Activated T-cell treated with anti-CD3 and anti-CD28 coated beads, Interleukin-2, amount 50 U/mL, for 1 hour (primary cell): ENCODE measurements at places on chromosomes 2 and 18.

DNA sequence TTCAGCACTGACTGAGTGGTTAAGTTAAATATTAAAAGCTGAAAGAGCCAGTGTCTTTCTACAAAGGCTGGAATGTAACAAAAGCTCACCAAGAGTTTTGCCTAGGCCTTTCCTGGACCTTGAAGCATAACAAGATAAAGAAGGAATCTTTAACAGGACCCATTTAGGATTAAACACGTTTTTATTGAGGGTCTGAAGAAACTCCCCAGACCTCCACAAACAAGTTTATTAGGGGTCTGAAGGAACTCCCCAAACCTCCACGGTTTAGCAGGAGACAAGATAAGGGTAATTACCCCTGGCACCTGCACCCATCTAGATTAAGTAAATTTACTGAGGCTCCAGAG is 104.0 kb downstream of the ACAA2 start:
- no peak for DNase-seq

- DNase-seq: no peak
These were observed 77.5 kb downstream of the NCK2 start for GRCh38 chr2:105822186-105822585.

GRCh38 chr2:59702026-59702425 is 851.4 kb downstream of the BCL11A start:
- DNase-seq: no peak

GRCh38 chr2:166384774-166385173 is 9.0 kb upstream of the SCN9A start:
- no peak for DNase-seq

DNA sequence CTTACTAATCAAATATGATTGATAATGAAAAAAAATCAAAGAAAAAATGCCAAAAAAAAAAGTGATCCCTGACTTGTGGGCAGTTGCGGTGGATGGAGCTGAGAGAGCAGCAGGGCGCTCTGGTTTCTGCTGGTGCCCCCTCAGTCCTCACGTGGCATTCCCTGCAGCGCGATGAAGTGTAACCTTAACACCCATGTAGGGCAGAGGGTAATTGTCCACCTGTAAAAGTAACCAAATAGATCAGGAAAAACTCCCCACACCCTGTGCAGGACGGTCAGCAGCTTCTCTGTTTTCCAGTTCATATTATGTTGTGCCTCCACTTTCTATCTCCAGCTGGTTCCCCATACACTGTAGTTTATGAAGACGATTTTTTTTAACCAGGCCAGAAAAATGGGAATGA is 25.0 kb downstream of the COA5 start:
- no peak for DNase-seq

DNA sequence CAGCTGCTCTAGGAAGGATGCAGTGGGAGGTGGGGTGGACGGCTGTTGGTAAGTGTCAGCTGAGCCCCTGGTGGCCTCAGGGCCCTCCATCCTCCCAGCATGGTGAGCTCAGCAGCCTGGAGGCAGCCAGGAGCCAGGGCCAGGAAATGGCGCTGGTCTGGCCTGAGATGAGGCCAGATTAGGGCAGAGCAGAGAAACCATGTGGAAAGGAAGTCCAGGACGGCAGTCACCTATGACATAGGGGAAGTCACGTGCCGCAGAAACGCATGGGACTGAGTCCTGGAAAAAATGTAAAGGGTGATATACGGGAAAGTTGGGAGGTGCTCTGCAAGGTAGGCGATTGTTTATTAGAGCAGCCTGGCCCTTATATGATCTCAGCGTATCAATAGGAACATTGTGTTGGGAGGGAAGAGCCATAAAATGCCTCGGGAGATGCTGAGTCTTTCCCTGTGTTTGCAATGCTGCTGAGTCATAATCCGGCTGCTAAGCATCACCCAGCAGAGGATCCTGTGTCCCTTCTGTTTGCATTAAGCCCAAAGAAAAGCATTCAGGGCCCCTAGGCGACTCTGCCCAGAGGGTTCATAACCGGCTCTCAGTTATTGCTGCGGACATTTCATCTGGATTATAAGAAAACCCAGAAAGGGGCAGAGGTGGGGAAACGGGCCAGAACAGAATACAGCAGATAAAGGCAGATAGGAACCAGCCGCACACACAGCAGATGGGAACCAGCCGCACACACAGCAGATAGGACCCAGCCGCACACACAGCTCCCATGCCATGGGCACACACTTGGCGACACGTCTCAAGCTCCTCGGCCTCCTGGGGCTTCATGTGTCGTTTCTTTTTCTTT is 30.3 kb upstream of the B3GNT7 start:
- DNase-seq: no peak

DNA sequence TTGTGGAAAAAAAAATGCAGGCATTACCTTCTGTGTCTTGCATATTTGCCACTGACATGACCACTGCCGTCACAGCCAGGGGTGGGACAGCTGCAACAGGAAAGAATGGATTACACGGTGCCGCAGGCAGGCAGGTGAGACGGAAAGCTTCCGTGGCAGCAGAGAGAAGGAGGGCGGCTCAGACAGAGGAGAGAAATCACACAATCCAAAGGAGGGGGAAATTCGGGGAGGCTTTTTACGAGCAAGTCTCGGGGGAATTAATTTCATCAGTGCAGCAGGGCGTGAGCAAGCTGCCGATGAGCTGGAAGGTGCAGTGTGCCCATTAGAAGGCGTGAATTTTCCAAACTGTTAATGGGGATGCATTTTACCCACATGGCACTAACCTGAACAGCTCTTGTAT is 234.8 kb upstream of the PXDN start:
- DNase-seq: no peak

- DNase-seq: no peak
These were observed 46.2 kb downstream of the ANKRD44 start for GRCh38 chr2:197264332-197264731.

GRCh38 chr2:96772903-96773671 is 12.4 kb downstream of the CNNM4 start:
- no peak for DNase-seq

DNA sequence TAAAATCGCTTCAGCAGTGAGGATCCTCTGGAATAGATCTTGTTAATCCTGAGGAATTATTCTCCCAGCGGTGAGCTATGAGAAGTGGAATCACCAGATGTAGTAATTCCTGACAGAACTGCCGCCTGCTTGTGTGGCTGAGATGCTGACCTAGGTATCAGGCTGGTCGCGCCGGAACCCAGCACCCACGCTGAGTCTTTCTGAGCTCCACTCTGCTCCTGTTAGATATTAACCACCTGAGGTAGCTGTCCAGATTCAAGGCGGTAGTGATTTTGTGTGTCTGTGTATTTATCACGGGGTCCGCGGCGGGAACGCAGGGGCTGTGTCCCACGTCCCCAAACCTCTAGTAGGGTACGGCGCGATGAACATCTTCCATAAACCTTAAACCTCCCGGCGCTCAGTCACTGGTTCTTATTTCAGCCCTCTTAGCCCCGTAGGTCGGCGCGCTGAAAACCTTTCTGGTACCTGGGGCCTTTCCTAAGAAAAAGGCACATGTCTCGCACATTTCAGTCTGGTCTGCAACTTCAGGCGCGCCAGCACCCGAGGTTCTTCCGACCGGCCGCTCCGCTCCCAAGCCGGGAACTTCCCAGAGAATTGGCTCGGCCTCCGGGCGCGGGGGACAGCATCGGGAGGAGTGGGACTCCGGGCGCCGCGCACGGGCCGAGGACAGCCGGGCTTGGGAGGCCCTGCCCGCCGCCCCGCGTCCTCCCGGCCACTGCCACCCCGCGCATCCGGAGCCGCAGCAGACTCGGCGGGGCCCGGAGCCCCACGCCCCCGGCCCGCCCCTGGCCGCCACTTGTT is 542 bp upstream of the CNNM3 start:
- DNase-seq: no peak

GRCh38 chr18:36322734-36323133 is 25.2 kb downstream of the FHOD3 start:
- no peak for DNase-seq

DNA sequence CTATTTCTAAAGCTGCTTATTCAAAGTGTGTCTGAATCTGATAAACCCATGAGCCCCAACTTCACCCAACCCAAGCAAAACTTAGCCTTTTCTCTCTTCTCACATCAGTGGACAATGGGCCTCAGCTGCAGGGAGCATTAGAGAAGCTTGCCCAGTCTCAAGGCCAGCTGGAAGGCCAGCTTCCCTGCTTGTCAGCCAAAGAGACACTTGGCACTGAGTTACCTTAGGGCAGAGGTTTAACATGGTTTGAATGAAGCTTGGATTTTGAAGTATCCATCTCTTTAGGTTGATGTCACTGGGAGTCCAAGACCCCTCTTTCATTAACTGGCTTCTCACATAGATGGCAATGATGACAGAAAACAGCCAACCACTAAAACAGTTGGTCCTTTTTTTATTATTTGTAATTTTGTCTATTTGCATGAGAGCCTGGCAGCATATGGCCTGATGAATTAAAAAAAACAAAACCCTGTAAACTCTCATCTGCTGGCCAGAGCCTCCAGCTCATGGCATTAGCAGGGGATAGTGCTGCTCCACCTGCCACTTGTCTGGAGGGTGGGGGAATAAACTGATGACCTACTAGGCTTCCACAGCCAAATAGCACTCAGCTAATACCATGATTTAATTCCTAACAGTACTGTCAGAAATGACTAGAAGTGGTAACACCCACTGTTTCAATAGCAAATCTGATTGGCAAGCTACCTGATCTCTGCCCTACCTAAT is 137.0 kb downstream of the UBE2E3 start:
- DNase-seq: no peak

DNA sequence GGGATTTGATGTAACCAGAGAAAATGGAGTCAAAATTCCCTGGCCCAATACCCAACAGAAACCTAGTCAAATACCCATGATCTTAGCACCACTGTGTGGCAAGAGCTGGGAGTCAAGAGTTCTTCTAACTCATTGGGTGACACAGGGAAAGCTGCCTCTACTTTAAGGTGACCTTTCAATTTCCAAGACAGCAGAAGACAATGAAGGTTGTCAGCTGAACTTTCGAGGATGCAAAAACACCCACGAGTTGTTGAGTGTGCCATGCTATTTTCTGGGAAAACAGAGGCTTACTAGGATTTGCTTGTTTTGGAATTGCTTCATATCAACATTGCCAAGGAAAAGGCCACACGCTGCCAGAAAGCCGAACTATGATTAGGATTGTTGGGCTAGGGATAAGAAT is 61.6 kb upstream of the CYRIA start:
- DNase-seq: no peak

DNA sequence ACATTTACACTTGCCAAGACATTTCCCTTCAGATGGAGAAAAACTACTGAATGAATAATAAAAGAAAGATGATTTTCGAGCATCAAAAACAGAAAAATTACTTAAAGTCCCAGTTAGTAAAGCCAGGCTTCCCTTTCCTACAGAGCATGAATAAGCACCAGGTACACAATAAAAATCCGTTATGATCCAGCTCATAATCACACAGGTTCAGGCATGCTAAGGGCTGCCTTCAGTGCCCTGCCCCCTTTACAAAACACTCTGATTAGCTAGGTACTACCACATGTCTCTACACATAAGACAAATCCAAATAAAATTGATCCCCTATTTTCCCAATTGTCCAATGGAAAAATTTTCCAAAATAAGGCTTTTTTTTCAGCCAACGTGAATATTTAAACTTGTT is 413.2 kb upstream of the LRATD1 start:
- DNase-seq: no peak

DNA sequence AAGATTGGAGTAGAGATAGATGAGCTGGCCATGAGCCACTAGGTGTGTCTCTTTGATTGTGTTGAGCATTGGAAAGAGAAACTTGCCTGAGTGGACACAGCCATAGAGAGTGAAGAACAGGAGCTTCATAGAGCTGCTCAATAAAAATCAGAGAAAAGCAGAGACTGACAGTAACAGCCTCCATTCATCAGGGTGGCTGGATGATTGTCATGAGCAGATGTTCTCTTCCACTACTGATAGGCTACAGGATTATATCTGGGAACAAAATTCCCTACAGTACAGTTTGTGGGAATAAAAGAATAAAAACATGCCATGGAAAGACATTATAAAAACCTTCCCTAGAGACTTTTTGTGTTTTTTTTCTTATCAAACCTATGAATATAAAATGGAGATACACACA is 404.8 kb upstream of the ACVR2A start:
- no peak for DNase-seq

GRCh38 chr2:16303761-16304160 is 361.9 kb downstream of the CYRIA start:
- DNase-seq: no peak

GRCh38 chr2:190618030-190618429 is 30.9 kb upstream of the NAB1 start:
- no peak for DNase-seq

GRCh38 chr2:137896467-137896866 is 67.8 kb upstream of the HNMT start:
- no peak for DNase-seq

DNA sequence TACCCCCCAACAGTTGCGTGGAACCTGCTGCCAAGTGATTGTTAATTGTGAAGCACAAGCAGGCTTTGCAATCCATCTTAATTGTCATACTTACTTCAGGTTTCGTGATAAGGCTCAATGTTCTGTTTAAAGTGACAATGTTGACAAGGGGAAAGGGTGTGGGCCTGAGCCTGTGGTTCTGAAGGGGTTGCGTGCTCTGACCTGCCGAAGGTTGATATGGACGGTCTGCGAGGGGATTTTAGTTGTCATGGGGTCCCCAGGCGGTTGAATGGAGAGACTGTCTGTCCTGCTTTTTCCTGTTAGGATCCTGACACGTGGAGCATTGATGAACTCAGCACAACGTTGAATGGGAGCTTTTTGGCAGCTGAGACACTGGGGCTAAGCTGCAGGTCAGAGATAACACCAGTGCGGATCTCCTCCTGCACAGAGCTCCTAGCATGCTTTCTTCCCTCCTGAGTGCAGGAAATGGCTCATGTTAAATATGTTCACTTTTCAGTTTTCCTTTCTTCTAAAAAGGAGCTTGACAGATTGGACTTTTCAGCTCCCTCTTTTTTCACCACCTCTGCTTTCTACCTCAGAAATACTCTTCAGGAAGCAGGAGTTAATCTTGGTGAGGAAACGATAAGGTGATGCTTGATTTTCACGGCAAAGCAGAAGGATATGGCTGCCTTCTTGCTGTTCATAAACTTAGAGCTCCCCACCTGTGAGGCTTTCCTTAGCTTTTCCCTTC is 62.9 kb upstream of the ZEB2 start:
- no peak for DNase-seq

- no peak for DNase-seq
These were observed 142.7 kb upstream of the DOK6 start for GRCh38 chr18:69257861-69258458.

GRCh38 chr2:37984589-37984988 is 59.5 kb downstream of the RMDN2 start:
- DNase-seq: no peak

DNA sequence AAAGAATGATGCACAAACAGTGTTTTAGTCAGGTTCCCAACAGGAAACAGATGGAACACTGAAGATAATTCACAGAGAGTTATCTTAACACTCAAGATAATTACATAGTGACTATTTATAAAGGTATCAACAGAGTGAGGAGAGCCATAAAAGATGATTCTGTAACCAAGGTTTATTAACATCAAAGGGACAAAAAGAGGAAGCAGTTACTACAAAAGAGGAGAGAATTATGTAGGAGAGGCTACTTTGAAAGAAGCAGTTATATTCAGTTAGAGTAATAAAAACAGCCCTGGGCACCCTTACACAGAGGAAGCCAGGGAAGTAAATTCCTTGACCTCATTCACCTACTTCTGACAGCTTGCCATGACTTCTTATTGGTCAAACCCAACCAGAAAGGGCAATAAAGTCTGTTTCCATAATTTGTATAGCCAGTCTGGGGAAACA is 326.5 kb upstream of the SLC39A10 start:
- DNase-seq: no peak

- no peak for DNase-seq
These were observed 69.2 kb downstream of the NRXN1 start for GRCh38 chr2:50962731-50963130.
